ENCODE measurements at places on chromosomes 5 and 9.

DNA sequence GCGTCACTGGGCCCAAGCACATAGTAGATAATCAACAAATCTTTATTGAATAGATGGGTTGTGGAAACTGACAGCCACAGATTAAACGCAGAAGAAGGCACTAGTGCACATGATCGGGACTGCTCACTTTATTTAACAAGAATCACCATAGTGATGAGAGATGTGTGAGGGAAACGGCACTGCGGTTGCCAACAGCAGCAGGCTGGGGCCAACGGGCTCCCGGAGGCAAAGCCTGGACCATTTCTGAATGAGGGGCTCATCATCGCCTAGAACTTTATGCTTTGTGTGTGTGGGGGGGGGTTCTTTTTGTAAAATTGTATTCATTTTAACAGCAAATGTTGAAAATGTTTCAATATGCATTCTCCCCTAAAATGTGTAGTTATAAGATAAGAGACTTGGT, 61.9 kb upstream of the RUFY1 start:
- H3K27me3 ChIP-seq, result no peaks in the 10 kb centered on the region
- H3K36me3 ChIP-seq, result no peaks in the 10 kb centered on the region
- H3K4me1 ChIP-seq, result no peaks in the 10 kb centered on the region
- no peak overlapping the region for H3K27ac ChIP-seq
- H3K4me3 ChIP-seq, result no peak overlapping the region

GRCh38 chr9:37920471-37921167, 16.7 kb upstream of the SLC25A51 start:
- no peak overlapping the region for H3K27ac ChIP-seq
- no peaks in the 10 kb centered on the region for H3K36me3 ChIP-seq
- H3K27me3 ChIP-seq, result no peaks in the 10 kb centered on the region
- no peak for DNase-seq
- no peaks in the 10 kb centered on the region for H3K4me1 ChIP-seq

DNA sequence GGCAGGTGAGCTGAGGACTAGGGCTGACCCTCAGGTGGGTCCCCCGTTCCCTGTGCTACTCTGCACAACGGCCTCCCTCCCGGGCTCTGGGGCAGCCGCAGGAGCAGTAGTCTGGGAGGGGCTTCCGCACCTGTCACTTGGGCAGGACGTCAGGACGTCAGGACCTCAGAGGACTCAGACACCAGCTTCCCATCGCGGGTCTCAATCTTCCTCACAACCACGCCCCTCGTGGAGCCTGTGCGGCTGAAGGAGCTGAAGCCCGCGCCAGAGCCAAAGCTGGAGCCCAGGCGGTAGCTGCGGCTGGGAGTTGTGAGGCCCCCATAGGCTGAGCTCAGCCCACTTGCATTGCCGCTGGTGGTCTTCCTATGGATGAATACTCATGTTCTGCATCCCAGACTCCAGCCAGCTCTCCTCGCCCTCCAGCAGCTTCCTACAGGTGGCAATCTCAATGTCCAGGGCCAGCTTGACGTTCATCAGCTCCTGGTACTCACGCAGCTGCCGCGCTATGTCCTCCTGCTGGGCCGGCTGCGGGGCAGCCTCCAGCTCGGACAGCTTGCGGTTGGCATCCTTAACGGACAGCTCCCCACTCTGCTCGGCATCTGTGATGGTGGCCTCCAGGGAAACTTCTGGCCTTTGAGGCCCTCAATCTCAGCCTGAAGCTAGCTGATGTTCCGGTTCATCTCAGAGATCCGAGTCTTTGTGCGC, 381.4 kb upstream of the RGMB start:
- H3K36me3 ChIP-seq, result no peaks in the 10 kb centered on the region
- H3K4me3 ChIP-seq, result no peak overlapping the region
- no peak for DNase-seq
- H3K27ac ChIP-seq, result no peak overlapping the region
- H3K27me3 ChIP-seq, result no peaks in the 10 kb centered on the region
- H3K4me1 ChIP-seq, result no peaks in the 10 kb centered on the region

- H3K27me3 ChIP-seq, result no peaks in the 10 kb centered on the region
- no peaks in the 10 kb centered on the region for H3K36me3 ChIP-seq
- H3K4me3 ChIP-seq, result no peak overlapping the region
These were observed 81.4 kb downstream of the DENND1A start for GRCh38 chr9:123848447-123849085.

- H3K27me3 ChIP-seq, result no peaks in the 10 kb centered on the region
- no peak overlapping the region for H3K27ac ChIP-seq
- no peak for DNase-seq
- H3K4me3 ChIP-seq, result no peak overlapping the region
These were observed 22.5 kb downstream of the TRPM6 start for GRCh38 chr9:74865177-74865576.

DNA sequence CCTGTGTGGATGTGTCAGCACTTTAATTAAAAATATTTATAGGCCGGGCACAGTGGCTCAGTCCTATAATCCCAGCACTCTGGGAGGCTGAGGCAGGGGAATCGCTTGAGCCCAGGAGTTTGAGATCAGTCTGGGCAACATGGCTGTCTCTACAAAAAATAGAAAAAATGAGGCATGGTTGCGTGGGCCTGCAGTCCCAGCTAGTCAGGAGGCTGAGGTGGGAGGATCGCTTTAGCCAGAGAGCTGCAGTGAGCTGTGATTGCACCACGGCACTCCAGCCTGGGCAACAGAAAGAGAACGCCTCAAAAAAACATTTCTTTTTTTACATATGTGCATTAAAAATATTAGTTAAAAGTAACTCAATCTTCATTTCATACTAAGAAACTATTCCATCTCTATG, 6.2 kb downstream of the TBC1D9B start:
- DNase-seq, result no peak
- H3K4me1 ChIP-seq, result peaks cover 3% of the 10 kb centered on the region

DNA sequence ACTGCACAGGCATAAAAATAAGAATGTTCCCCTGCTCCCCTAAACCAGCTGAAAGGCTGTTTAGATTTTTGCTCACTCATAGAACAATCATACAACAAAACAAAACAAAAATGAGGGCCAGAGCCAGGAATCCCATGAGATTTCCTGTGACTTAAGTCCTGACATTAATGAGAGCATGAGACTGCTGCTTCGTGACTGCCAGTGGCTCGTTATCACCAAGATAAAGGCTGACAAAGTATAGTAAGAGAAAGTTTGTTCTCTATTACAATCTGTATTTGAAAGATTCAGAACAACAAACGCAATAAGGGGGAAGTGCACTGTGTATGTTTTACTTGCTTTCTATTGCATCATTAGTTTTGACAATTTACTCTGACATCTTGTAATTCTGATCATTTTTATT, 837.1 kb upstream of the C9orf72 start:
- no peak overlapping the region for H3K4me3 ChIP-seq
- no peaks in the 10 kb centered on the region for H3K36me3 ChIP-seq
- no peaks in the 10 kb centered on the region for H3K27me3 ChIP-seq
- H3K4me1 ChIP-seq, result no peaks in the 10 kb centered on the region
- DNase-seq, result no peak
- H3K27ac ChIP-seq, result no peak overlapping the region

- H3K4me3 ChIP-seq, result no peak overlapping the region
- no peaks in the 10 kb centered on the region for H3K27me3 ChIP-seq
- no peak overlapping the region for H3K27ac ChIP-seq
- DNase-seq, result no peak
- no peaks in the 10 kb centered on the region for H3K4me1 ChIP-seq
- H3K36me3 ChIP-seq, result no peaks in the 10 kb centered on the region
These were observed 252.3 kb downstream of the DNAH5 start for GRCh38 chr5:13692172-13692571.

DNA sequence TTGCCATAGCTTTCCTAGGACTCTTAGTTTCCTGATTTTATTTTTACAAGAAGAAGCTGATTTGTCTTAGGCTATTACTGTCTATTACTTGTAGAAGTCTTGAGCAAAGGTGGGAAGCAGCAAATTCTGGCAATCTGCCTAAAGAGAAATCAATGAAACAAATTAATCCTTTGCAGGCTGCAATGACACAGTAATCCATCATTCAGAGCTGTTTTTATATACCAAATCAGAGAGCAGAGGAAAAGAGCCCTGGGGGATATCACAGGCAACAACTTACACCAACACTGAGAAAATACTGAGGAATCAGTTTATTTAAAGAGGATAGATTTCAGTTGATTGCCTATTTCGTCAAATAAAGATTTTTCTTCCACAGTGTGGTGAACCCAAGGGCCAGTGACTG, 13.6 kb downstream of the NR2F1-AS1 start:
- H3K4me3 ChIP-seq, result no peak overlapping the region
- no peaks in the 10 kb centered on the region for H3K36me3 ChIP-seq
- peaks cover 35% of the 10 kb centered on the region for H3K27me3 ChIP-seq
- peaks cover 12% of the 10 kb centered on the region for H3K4me1 ChIP-seq

GRCh38 chr9:77435277-77435676, 212.8 kb downstream of the GNA14 start:
- no peak for DNase-seq
- H3K4me1 ChIP-seq, result no peaks in the 10 kb centered on the region
- no peaks in the 10 kb centered on the region for H3K27me3 ChIP-seq
- H3K27ac ChIP-seq, result no peak overlapping the region
- no peak overlapping the region for H3K4me3 ChIP-seq

GRCh38 chr5:58200451-58200850, 259.4 kb downstream of the PLK2 start:
- DNase-seq, result no peak
- no peaks in the 10 kb centered on the region for H3K27me3 ChIP-seq
- H3K4me1 ChIP-seq, result no peaks in the 10 kb centered on the region
- H3K36me3 ChIP-seq, result no peaks in the 10 kb centered on the region
- no peak overlapping the region for H3K4me3 ChIP-seq
- no peak overlapping the region for H3K27ac ChIP-seq
